ENCODE measurements at places on chromosomes 2 and 18.

GRCh38 chr2:189566046-189566445 lies 14.5 kb downstream of the SLC40A1 start:
- no peak for DNase-seq

GRCh38 chr2:224143526-224143925 lies 104.4 kb upstream of the SERPINE2 start:
- no peak for DNase-seq

- DNase-seq, result no peak
These were observed 49.7 kb upstream of the ST3GAL5 start for GRCh38 chr2:85938456-85938855.

DNA sequence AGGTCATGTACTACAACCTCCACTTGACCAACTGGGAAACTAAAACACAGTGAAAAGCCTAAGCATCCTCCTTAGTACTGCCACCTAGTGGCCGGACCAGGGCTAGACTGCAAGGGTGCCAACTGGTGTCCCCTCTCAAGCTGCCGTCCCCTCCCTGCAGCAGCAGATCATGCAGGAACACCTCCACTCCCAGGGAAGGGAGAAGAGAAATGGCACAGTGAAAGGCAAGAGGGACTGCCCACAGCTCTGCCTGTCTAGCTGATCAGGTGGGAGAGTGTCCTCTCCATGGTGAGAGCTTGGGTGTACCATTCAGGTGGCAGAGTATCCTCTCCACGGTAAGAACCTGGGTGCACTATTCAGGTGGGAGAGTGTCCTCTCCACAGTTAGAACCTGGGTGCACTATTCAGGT lies 78.1 kb downstream of the AAK1 start:
- no peak for DNase-seq

GRCh38 chr2:165793779-165794535 lies at the start of gene GALNT3:
Gene GALNT3, minus strand, starts transcription at chr2:165794247. Its CDS starts 23,547 bp downstream, at chr2:165770700.
- DNase-seq, result peak; percentile 92

DNA sequence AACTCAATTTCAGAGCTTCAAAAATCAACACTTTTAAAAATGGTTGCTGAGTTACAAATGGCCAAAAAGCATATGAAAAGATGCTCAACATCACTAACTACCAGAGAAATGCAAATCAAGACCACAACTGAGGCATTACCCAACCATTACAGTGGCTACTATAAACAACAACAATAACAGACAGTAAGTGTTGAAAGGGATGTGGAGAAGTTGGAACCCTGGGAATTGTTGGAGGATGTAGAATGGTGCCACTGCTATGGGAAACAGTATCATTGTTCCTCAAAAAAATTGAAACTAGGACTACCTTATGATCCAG lies 173.3 kb upstream of the SPRED2 start:
- no peak for DNase-seq

DNA sequence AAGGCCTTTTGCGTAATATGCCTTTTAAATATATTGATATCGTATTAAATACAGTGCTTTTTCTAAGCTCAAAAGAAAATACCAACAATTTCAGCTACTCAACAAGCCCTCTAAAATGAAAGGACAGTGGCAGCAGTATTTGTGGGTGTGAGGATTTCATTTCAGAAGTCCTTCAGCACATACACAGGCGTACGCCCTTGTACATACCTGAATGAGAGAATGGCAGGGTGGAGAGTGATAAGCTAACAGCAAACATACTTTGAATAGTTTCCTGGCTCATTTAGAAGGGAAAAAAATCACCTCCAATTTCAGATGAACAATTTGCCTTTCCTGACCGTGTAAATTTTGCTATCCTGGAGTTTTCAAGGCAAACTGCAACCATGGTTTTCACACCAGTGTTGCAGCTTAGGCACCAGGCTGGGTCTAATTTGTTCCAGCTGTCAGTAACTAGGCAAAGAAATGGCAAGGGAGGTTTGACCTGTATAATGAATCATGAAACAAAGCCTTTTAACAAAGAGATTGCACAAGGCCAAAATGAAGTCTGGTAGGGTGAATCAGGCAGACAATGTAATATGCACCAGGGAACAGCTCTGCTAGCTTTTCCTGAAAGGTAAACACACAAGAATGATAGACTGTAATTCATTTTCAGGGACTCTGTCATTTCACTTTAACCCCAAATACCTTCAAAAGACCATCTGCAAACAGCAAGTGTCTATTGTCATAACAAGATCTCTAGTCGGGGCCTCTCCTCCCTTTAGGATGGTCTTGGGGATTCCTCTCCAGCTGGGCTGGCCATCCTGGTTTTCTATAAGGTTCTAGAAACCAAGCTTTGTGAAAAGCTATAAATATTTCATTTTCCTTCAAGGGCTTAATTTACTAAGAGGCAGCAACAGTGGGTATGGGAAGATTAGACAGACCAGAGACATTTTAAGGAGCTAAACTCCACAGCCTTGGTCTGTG lies 11.5 kb downstream of the ANKRD29 start:
- peak; percentile 8 for DNase-seq

GRCh38 chr18:2256577-2256976 lies 314.7 kb downstream of the METTL4 start:
- DNase-seq, result no peak

DNA sequence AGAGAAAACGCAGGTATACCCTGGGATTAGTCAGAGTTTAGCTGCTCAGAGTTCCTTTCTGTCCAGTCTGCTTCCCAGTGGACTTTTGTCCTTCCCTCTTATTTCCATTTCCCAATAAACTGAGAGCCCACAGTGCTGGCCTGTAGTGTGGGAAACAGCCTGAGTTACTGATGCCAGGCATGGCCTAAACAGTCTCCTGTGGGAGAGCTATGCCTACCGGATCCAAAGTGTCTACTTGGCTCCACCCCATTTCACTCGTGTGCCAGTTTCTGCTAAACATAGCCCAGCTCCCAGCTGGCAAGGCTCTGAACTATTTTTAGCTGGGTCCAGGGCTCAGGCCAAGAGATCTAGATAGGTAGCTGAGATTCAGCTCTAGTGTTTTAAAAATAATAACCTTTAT lies 15.6 kb upstream of the PPP1CB start:
- DNase-seq, result peak; percentile 95

- peak; percentile 92 for DNase-seq
These were observed 79.4 kb upstream of the ZNF532 start for GRCh38 chr18:58785171-58785805.

DNA sequence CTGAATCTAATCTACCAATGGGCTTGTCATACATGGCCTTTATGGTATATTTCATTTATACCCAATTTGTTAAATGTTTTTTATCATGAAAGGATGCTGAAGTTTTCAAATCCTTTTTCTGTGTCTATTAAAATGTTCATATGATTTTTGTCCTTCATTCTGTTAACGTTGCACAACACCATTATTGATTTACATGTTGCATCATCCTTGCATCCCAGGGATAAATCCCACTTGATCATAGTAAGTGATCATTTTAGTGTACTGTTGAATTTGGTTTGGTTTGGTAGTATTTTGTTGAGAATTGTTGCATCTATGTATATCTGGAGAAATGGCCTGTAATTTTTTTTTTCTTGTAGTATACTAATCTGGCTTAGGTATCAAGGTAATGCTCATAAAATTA lies 9.4 kb downstream of the SP100 start:
- DNase-seq, result no peak
